ENCODE measurements at places on chromosomes 11 and 22.
A peak's percentile ranks its signal among the peaks of the same experiment; 100 is the strongest.

- DNase-seq: no peak
Measured at GRCh38 chr11:9982796-9983579, 311.0 kb downstream of the SBF2 start.

DNA sequence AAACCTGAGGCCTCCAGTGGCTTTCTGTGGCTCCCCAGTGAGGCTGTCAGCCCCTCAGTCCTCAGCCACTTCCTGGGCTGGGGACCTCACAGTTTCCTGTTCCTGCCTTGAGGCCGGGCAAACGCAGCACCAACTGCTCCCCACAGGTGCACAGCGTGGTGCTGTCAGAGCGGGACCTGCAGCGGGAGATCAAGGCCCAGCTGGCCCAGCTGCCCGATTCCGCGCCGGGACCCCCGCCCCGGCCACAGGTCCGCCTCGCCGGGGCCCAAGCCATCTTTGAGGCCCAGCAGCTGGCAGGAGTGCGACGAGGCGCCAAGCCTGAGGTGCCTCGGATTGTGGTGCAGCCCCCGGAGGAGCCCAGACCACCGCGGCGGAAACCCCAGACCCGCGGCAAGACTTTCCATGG lies 5.4 kb downstream of the TBC1D10C start:
- peak; percentile 82 for DNase-seq

DNA sequence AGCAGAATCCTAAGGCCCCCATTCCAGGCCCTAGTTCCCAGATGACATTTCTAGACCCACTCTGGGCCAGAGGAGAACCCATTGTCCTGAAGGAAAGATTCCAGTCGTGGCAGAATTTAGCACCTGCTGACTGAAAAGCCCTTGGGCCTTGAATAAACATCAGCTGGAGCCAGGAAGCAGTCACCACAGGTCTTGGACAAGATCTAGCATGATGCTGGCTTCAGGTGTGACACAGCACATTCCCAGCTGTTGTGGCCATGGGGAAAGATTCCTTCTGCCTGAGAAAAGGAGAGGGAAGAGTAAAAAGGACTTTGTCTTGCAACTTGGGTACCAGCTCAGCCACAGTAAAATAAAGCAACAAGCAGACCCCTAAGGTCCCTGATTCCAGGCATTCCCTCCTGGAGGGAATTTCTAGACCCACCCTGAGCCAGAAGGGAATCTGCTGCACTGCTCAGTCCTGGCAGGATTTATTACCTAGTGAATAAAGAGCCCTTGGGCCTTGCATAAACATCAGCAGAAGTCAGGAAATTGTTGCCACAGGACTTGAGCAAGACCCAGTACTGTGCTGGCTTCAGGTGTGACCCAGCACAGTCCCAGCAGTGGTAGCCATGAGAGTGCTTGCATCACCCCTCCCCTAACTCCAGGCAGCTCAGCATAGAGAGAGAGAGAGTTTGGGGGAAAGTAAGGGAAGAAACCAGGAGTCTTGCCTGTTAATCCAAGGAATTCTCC lies 42.5 kb upstream of the PAMR1 start:
- no peak for DNase-seq

DNA sequence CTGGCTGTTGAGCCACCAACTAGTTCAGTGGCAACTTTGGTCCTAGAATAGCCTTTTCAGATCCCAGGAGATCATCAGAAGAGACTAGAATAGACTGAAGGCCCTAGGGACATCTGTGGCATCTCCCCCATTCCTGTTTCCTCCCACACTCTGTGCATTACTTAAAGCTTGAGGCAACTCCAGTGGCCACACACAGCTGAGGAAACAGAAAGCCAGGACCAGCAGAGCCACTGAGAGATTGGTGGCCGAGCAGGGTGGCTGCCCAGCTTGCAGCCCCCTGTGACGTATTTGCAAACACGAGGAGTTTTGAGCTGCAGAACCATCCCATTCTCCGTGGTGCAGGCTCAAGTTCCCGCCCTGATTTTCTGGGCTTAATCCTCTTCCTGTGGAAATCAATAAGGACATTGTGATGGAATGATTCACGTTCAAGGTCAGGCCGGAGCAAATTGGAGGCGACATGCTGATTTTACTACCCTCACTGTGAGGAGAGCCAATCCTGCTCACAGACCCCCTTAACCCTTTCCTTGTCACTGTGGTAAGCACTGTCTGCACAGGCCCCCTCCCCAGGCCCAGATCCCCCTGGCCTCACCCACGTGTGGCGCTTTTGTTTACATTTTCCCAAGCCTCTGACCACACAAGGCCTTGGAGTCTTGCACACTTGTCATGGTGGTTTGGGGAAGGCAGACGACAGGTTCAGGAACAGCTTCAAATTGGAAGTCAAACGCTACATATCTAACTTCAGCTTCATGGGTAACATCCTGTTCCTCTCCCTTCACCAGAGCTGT lies 69.1 kb upstream of the MYOD1 start:
- peak; percentile 5 for DNase-seq

DNA sequence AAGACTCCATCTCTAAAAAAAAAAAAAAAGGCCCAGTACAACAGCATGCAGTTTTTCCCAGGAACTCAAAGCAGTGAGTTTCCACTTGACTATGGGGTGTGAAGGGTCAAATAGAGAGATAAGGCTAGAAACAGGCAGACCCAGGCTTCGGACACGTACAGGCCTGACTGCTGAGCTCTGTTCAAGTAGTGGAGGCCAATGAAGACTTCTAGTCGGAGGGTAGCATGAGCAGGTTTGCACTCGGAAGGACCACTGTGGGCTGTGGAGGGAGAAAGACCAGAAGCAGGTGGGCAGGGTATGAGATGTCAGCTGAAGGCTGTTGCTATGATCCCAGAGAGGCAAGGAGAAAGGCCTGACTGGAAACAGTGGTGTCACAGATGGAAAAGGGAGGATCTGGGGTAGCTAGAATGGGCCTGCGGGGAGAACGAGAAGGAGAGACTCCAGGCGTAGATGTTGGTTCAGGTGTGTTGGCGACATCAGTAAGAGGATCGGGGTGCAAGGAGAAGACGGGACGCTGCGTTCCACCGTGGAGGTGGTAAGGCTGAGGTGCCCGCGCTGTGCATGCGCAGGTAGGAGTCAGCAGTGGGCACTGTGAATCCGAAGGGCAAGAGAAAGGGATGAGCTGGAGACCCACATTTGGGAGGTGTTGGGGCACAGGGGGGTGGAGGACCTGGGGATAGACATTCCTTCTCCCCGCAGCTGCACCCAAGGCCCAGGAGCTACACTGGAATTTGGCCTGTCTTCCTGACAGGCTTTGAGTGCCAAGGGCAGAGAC lies 49.4 kb upstream of the RAB1B start:
- no peak for DNase-seq

GRCh38 chr11:12789596-12790215 lies 115.5 kb downstream of the TEAD1 start:
- no peak for DNase-seq

GRCh38 chr22:18973264-18974031 lies 37.4 kb upstream of the PRODH start:
- DNase-seq: no peak

- peak; percentile 6 for DNase-seq
Measured at GRCh38 chr11:22930816-22931594, 70.7 kb upstream of the CCDC179 start.

DNA sequence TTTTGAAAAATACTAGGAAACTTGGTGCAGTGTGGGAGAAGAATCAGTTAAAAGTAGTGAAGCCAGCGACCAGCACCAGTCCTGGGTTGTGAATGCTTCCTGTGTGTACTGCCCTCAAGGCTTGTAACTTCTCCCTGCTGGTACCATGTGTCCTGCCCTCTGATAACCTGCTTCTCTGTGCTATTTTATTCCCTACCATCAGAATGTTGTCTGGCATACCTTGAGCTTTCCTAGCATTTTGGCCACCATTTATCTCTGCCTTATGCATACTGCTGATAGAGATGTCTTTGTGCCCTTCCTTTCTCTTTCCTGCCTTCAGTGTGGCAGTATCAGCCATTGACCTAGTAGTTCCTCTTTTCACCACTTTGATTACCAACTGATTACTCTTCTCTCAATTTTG lies 2.0 kb downstream of the GTF2H1 start:
- no peak for DNase-seq

DNA sequence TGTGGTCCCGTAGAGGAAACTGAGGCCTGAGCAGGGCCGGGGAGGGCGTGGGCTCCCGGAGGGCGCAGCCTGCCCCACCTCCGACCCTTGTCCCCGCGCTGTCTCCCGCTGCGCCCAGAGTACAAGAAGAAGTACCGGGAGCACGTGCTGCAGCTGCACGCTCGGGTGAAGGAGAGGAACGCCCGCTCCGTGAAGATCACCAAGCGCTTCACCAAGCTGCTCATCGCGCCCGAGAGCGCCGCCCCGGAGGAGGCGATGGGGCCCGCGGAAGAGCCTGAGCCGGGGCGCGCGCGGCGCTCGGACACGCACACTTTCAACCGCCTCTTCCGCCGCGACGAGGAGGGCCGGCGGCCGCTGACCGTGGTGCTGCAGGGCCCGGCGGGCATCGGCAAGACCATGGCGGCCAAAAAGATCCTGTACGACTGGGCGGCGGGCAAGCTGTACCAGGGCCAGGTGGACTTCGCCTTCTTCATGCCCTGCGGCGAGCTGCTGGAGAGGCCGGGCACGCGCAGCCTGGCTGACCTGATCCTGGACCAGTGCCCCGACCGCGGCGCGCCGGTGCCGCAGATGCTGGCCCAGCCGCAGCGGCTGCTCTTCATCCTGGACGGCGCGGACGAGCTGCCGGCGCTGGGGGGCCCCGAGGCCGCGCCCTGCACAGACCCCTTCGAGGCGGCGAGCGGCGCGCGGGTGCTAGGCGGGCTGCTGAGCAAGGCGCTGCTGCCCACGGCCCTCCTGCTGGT lies 1.9 kb downstream of the NLRP6 start:
- peak; percentile 72 for DNase-seq

GRCh38 chr11:94125407-94126115 lies 3.1 kb upstream of the PANX1 start:
- no peak for DNase-seq

DNA sequence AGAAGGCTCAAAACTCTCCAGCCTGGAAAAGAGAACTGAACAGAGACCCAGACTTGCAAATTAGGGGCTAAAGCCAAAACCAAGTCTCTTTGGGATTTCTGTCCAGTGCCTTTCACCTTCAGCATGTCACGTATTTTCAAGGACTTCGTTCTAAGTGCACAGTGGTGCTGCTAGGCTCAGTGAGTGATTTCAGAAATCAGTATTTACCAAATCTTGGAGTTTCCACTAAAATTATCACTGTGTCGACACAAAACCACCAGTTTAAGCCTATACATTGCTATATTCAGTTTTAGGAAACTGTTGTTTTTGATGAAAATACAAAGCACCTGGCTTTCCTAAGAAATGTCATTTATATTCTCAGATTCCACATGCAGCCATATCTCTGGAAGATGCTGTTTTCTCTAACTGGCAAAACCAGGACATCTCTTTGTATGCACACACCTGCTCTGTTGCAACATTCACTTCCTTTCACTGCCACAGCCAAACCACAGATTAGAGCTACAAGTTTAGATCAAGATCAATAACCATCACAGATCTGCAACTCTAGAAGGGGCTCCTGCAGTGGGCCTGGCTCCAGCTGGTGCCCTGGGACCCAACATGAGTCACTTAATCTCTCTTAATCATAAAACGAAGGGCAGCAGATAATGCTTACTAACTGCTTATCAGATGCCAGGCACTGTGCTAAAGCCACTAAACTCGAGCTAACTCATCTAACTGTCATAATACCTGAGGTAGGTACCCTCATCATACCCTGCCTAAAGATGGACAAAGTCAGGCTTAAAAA lies 22.3 kb downstream of the SMCO4 start:
- DNase-seq: no peak

DNA sequence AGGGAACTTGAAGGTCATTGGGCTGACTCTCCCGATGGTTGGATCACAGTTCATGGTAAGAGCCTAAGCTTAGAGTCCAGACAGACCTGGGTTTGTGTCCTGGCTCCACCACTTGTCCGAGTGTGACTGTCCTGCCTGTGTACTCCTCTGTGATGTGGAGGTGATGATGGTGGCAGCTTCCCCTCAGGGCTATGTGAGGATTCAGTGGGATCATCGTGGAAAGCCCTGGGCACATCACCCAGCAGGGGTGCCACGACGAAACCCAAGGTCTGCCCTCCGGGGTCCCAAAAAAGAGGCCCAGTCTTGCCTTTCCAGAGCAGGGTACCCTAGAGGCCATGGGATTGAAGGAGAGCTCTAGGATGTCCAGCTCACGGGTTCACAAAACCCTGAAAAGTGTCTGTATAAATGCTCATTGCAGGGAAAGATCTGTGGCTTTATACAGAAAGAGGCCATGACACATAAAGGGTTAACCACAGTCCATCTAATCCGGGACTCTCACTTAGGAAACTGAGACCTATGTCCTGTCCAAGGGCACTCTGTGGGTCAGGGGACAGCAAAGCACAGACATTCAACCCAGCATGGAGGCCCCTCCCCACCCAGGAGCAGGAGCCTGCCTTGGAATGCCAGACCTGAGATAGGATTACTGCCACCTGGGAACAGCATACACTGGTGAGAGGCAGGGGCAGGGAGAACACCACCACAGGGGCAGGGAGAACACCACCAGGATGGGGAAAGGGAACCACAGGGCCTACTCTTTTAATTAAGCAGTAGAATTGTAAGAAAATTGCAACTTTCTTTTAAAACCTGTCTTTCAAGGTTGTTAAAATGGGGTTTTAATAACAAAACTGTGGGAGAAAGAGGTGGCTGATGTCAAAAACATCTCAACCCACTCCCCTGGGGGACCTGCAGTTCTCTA lies 51.3 kb downstream of the IGLL5 start:
- DNase-seq: no peak

DNA sequence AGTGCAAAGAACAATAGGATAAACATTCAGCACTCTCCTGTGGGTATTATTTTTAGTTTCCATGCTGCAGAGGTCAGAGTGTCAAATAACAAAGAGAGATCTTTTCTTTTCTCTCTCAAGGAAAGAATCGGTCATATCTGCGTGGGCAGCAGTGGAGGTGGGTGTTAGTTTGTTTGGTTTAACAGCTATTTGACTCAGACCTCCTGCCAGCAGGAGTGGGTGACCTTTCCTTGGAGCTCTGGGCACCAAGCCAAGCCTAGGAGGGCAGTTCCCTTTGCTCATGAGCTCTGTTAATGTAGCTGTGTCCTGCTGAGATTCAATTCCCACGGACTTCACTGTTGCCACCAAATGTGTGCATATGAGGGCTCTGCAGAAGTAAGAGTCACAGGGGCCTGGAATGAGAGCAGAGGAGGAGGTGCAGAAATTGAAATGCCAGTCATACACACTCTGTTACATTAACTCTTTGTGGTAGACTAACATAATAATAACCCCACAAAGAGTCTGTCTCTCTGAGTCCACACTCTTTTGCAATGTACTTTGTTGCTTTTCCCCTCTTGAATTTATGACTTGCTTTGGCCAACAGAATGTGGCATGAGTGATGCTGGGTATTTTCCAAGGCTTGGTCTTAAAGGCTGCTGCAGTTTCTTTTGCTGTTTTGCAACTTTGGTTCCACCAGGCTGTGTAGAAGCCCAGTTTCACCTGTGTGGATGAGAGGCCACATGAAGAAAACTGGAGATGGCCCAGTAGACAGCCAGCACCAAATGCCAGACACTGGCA lies 76.0 kb upstream of the GRK3 start:
- no peak for DNase-seq
